RPMI7951 (cell line): ENCODE measurements at places on chromosomes 16 and 17. TPM values are rescaled to one million over a fixed set of nuclear protein-coding genes. Genes with fewer than 3 reads are reported as not detected.

OTOP2 gene
- total RNA-seq = not detected in 2 replicates

- no peak for DNase-seq
Observed at GRCh38 chr17:55311767-55312375, 47.1 kb downstream of the HLF start.

TANGO6 gene
- total RNA-seq = 11.3 and 11.5 TPM in 2 replicates

- no peak for DNase-seq
Observed at GRCh38 chr16:50568187-50568815, 20.1 kb downstream of the NKD1 start.

GRCh38 chr17:9179602-9180001, 158.3 kb downstream of the NTN1 start:
- no peak for DNase-seq

MYOCD gene
- not detected in 2 replicates for total RNA-seq

DNA sequence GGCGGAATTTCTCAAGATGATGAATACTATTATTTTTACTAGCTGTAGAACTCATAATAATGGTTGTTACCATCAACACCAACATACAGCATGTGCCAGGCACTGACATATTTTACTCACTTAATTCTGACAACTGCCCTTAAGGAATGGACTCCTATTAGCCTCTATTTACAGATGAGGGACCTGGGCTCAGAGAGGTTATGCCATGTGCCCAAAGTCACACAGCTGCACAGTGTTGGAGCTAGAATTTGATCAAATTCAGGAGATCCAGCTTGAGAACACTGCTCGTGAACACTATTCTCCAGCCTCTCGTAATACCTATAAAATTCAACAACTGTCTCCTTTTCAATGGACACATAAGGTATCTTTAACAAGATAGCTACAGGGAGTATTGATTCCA, 97.2 kb downstream of the XYLT1 start:
- no peak for DNase-seq

GRCh38 chr17:15462976-15463772, 4.2 kb downstream of the CDRT4 start:
- peak; percentile 78 for DNase-seq

GRCh38 chr17:43608313-43608712, 53.4 kb downstream of the MEOX1 start:
- DNase-seq = peak; percentile 81

DNA sequence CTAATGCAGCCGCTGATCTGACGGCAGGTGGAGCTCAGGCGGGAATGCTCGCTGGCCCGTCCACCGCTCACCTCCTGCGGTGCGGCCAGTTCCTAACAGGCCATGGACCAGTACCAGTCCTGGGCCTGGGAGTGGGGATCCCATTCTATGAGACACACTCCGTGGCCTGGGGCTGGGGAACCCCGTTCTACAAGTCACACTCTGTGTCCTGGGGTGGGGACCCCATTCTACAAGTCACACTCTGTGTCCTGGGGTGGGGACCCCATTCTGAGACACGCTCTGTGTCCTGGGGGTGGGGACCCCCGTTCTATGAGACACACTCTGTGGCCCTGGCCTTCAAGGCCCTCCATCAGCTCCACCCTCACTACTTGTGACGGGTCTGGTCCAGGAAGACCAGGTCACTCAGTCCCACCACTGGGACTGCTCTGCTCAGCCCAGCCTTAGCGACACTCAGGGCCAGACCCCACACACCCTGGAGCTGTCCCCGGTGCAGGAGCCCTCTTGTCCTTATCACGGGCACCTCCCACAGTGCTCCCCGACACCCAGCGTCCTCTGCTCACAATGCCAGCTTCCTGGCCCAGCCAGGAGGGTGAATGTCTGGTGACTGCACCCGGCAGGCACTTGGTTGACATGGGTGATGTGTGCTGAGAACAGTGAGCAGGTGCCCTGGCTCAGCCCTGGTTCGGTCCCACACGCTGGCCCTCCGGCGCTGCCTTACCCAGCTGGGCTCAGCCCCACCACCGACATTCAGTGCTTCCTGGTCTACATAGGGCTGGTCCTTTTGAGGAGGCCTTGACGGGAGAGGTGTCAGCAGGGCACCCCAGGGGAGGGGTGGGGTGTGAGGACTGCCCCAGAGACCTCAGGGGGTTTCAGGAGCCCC, 89.1 kb downstream of the TBC1D16 start:
- DNase-seq = no peak

DNA sequence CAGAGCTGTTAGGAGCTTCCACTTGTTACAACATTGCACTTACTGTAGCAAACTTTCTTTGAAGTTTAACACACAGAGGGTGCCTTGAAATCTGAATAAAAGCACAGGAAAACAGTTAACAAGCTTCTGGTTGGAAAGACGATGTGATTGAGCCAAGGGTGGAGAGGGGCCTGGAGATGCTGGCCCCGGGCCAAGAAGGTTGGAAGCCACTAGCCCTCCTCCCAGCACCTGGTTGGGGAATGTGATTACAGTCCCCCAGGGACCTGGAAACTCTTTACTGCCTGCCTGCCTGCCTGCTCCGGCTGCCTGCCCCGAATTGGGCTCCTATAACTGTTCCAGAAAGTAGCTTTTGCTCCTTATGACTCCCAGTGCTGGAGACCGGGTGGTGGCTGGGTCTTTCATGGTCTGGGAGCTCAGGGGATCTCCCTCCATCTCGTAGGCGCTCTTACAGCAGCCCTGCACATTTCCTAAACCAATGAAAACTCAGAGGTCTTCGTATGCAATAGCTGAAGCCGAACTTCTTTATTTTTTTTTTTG, 48.0 kb upstream of the ZFHX3 start:
- no peak for DNase-seq

GINS2 gene
- total RNA-seq = 28.5 and 34.2 TPM in 2 replicates

DNA sequence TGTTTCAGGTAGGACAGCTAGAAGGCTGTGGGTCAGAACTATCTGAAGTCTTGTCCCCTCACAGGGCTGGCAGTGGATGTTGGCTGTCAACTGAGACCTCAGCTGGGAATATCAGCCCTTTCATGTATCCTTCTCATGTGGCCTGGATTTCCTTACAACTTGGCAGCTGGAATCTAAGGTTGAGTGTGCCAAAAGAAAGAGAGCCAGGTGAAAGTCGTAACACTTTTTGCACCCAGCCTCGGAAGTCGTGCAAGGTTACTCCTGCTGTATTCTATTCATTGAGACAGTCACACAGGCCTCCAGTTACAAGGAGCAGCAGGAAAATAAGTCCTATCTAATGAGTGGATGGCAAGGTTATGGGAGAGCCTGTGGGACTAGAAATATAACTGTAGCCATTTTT, 52.6 kb upstream of the DNAH9 start:
- no peak for DNase-seq

DNA sequence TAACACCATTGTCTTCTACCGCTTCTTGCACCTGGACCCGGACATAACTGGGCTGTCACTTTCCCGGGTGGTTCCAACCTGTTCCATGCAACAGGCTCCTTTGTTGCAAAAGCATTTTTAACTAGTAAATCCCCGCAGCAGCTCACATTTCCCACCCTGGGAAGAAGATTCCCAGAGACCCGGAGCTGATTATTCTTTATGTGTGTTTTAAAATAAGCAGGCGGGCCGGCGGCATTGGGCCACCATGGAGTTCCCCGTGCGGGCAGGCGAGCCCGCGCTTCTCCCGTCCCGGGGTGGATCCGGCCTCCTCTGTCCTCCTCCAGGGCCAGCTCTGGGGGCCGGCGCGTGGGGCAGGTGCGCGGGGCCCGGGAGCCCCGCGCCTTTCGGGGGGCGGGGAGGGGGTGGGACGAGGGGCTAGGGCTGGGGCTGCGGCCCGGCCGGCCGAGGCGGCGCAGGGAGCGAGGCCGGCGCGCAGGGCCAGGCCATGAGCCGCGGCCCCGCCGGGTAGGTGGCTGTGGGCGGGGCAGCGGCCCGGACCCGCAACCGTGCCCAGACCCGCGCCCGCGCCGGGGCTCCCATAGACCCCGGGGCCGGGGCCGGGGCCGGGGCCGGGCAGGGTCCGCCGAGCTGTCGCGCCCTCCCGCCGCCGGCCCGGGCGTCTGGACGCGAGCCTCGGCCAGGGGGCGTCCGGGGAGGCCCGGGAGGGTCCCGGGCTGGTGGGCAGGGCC, 1.7 kb downstream of the CRAMP1 start:
- no peak for DNase-seq

SEPTIN1 gene
- not detected in 2 replicates for total RNA-seq

DNA sequence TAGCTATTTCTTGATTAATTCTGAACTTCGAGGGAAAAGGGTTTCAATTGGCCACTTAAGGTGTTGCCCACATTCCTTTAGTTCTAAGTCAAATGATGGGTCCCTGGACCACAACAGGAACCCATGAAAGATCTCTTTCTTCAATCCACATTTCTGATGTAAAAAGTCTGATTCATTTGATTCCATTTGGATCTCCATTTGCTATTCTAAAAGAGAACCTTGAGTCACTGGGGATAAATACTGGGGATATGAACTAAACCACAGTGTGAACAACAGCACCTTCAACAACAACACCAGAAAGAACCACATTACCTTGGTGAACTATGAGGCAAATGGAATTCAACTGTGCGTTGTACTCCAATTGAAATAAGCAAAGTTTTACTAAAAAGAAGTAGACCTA, 108.9 kb upstream of the IRX5 start:
- DNase-seq = no peak

GRCh38 chr17:59558953-59559352, 6.5 kb upstream of the DHX40 start:
- no peak for DNase-seq

DNA sequence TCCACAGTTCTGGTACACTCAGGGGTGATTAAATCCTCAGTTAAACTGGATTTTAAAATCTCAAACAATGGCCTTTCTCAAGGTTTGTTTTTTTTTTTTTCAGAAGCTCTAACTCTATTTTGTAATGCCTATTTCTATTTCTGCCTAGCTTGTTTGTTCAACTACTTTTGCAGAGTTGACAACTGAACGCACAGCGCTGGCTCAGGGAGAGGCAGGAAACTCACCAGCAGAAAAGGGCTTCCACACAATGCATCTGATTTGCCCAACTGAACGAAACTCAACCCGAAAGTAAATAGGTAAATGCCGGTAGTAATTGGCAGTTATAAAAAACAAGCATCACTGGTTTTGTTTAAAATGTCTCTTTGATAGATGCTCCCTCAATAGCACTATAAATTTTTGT, 52.7 kb upstream of the CNEP1R1 start:
- DNase-seq = no peak

DNA sequence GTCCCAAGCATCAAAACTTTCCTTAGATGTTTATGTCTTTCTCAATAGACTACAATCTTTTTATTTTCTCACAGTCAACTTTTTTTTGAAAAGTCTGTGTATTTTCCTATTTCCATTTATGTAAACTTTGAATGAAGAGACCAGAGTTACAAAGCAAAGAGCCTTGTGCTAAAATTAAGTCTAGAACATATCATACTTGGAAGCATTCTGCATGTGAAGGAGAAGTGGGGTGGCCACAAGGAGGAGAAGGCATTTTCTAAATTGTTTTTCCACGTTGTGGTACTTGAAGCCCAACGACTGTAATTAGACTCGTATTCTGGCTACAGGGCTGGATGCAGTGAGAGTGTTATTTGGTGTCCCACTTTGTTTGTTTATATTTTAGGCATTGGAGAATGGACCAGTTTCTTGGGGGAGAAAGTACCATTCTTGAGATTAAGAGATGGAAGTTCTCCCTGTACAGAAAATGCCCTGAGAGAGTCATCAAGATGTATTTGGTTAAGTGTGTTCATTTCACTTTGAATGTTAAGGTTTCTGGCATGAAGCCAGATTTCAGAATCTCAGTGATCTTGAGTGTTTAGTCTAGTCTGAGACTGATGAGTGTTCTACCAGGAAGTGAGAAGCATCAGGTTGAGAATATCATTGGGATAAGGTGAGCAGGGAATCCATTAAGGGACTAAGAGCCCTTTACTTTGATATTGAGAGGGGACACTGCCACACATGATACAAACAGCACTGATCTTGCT, 71.6 kb downstream of the MAP2K6 start:
- DNase-seq = no peak

GRCh38 chr17:81184555-81184954, 18.5 kb upstream of the AATK start:
- DNase-seq = no peak
